ENCODE measurements at places on chromosomes 7 and 10.

DNA sequence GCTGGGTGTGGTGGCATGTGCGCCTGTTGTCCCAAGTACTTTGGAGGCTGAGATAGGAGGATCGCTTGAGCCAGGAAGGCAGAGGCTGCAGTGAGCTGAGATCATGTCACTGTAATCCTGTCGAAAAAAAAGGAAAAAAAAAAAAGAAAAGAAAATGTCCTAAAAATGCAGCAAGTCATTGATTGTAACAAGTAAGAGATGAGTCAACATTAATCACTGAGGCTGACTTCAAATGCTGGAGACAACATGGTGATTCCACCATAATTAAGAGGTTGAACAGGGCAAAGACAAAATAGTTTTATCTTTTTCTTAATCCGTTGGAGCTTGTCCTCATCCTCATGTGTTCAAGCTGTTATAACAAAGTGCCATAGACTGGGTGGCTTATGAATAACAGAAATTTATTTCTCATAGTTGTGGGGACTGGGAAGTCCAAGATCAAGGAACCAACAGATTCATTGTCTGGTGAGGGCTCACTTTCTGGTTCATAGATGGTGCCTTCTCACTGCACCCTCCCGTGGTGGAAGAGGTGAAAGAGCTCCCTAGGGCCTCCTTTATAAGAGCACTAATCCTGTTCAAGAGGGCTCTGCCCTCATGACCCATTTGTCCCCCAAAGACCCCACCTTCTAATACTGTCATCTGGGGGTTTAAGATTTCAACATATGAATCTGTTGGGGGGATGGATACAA lies 60.3 kb downstream of the TBXAS1 start:
- DNase-seq = no peak

DNA sequence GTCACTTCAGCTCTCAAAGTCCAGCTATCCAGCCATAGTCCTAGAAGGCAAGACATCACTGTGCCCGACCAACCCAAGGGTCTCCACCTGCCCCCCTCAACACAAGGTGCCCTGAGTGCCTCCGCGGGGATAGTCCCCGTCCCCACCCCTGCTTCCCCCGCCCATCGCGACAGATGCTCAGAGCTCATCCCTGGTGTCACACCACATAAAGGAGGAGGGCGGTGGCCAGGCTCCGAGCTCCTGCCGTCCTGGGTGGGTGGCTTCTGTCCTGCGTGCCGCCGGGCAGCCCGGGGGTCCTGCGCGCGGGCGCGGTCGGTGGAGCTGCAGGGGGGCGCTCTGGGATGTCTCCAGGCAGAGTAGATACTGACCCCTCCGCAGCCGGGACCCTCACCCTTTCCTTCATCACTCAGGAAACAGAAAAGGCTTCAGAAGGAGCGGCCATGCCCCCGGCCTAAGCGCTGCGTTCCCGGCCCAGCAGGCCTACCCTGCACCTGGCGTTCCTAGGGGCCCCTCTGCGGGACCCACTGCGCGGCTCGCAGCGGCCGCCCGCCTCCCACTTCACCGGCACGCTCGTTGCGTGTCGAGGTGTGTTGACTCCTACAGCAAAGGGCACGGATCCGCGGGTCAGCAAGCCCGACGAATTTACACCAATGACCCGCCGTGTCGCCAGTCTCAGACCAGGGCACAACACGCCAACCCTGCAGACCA lies 53.4 kb downstream of the ALOX5 start:
- no peak for DNase-seq

DNA sequence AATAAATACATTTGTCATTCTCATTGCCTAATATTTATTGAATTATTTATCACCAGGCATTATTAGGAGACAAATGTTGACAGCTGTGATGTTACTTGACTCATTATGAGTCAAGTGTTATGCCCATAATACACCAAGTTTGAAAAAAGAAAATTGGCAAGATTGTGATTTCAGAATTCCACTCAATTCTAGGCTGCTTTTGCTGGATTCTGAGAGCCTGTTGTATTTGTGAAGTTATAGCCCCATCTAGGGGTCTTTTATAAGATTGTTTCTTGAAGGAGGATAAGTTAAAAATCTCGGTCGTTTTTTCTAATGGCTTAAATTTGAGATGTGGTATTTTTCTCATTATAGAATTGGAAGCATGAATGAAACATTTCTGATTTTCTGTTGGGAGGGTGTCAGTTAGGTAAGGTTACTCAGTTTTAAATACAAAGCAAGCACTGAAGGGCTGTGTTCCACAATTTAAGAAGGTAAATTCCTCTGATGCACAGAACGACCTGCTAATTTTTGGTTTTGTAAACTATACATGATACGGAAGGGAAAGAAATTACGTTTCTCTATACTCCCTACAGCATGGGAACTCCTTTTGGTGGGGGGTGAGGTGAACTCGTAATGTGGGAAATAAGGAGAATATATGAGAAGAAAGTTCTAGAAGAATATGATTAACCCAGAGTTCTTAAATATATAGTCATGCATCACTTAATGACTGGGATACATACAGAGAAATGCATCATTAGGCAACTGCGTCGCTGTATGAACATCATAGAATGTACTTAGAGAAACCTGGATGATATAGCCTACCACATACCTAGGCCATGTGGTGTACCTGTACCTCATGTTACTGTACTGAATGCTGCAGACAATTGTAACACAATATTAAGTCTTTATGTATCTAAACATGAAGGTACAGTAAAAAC lies 2.6 kb downstream of the STK31 start:
- DNase-seq = peak; percentile 39

DNA sequence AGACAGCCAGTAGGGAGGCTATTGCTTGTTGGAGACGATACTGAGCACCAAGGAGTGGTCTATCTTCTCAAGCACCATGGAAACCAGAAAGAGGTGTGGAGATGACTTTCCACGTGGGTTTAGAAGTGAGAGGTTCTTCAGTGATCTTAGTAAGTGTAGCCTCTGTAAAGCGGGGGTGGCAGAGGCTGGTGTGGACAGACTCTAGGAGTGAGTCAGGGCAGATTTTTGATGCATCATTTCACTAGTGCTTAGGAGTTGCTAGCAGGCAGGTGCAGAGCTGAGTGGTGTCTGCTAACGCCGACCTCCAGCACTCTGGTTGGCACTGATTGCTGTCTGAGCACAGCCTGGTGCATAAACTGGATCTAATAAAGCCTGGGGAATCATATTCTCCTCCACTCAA lies 78.4 kb upstream of the ADO start:
- no peak for DNase-seq

- no peak for DNase-seq
Observed at GRCh38 chr10:27908231-27908630, 90.6 kb downstream of the ODAD2 start.

DNA sequence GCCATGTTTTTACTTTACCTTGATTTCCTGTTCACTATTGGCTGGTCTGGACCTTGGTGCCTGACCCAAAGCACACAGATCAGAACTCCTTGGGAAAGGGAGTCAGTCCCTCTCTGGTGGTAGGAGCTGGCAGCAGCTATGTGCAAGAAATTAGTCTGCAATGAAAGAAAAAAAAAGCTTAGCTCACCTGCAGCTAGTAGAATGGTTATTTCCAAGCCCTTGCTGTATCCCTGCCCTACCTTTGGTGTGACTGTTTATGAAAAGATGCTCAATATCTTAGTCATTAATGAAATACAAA lies 68.1 kb upstream of the PAPSS2 start:
- DNase-seq = no peak

- no peak for DNase-seq
Observed at GRCh38 chr7:30805931-30806330, 34.7 kb downstream of the MINDY4 start.

DNA sequence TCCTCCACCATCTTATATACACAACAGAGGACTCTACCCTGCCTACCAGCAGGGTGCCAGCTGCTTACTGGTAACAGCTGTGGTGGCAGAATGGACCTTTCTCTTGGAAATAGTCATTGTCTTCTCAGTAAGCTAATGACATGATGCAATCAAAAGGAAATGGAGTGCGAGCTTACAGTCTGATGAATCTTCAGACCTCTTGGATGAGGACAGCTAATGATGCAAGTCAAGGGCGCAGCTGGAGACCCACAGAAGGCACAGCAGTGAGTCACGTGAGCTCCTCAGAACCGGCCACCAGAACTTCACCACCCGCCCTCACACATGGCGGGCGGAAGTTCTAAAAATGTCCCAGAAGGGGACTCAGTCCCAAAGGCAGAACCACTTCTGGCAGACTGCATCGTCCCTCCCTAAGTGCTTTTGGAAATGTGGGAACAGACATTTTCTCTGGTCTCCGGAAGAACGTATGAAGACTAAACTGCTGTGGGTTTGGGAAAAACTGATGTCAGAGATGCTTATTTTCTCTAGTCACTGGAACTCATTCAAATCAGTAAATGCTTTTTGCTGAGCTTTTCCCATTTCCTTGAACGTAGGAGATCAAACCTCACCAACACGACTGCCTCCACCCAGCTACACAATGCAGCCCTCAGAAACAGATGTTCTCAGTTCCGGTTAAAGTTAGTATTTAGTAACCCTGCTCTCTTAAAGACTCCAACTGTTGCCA lies 96.4 kb downstream of the FAS start:
- DNase-seq = peak; percentile 30
